Activated CD4-positive, alpha-beta T cell treated with anti-CD3 and anti-CD28 coated beads, Interleukin-2, Interleukin-4, amounts not matched to agents 100 ng/mL and 50 ng/mL, durations not matched to agents 16 hours and 8 hours (primary cell): ENCODE measurements at places on chromosomes 12 and 14.

- no peak for DNase-seq
These were observed 98.5 kb upstream of the PLEKHA5 start for GRCh38 chr12:19031032-19031431.

DNA sequence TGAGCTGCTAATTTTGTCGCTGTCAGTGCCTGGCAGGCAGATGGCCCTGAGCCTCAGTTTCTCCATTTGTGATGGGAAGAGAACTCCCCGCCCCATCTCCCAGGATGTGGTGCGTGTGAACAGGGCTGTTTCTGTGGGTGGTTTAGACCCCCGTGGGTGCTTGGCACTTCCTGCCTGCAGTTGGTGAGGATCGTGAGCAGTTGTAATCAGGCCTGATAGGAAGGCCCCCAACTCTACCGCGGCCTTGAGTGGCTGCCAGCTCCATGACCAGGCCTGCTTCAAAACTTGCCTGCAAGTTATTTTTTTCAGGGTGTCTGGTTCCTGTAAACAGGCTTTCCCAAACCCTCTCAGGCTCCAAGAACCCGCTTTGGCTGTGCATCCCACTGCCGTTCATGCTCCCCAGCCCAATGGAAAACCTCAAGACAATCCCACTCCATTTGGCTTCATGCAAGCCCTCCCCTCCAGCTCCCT is 138.4 kb downstream of the ZFP36L1 start:
- DNase-seq: no peak

DNA sequence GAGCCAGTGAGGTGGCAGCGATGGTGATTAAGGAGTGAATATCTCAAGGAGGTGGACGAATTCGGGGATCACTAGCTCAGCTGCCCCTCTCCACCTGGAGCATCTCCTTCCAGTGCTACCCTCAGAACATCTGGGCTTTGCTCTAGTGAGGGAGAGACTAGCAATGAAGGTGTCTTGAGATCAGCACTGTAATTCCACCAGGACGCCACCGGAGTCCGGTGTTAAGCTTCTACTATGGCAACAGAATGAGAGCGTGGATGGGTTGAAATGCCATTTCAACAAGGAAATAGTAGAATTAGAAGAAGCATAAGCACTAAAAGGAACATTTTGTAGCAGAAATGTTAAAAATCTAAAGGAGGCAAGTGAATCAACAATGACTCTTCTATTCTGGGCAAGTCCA is 61.1 kb downstream of the NTF3 start:
- DNase-seq: no peak

GRCh38 chr14:32370714-32371113 is 41.6 kb downstream of the AKAP6 start:
- no peak for DNase-seq

- DNase-seq: no peak
These were observed 2.6 kb upstream of the SLC35E3 start for GRCh38 chr12:68743356-68743755.

- DNase-seq: no peak
These were observed 465.7 kb downstream of the NOVA1 start for GRCh38 chr14:26132061-26132645.

GRCh38 chr12:50991291-50991690 is 34.9 kb downstream of the SLC11A2 start:
- no peak for DNase-seq

- DNase-seq: peak; percentile 83
These were observed 661.7 kb downstream of the VRK1 start for GRCh38 chr14:97458661-97459579.

DNA sequence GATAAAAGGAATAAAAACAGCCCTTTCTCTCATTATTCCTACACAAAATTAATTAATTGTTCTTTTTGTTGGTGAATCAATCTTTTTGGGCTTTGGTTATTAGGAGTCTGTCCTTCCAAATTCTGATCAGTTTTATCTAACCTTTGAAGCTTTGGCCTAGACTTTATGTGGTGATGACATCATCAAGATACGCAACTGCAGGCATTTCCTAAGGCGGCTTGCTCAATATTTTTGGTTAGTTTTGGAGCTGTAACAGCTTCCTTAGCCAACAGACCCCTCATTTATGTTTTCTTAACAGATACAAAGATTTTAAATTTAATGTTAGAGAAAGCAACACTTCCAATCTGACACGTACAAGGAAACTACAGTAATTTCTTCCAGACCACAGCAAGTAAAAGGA is 87.8 kb upstream of the PDE3A start:
- DNase-seq: no peak

- no peak for DNase-seq
These were observed 22.1 kb downstream of the RAB35 start for GRCh38 chr12:120094485-120094884.

- DNase-seq: no peak
These were observed 3.6 kb upstream of the RHOF start for GRCh38 chr12:121796855-121797751.

DNA sequence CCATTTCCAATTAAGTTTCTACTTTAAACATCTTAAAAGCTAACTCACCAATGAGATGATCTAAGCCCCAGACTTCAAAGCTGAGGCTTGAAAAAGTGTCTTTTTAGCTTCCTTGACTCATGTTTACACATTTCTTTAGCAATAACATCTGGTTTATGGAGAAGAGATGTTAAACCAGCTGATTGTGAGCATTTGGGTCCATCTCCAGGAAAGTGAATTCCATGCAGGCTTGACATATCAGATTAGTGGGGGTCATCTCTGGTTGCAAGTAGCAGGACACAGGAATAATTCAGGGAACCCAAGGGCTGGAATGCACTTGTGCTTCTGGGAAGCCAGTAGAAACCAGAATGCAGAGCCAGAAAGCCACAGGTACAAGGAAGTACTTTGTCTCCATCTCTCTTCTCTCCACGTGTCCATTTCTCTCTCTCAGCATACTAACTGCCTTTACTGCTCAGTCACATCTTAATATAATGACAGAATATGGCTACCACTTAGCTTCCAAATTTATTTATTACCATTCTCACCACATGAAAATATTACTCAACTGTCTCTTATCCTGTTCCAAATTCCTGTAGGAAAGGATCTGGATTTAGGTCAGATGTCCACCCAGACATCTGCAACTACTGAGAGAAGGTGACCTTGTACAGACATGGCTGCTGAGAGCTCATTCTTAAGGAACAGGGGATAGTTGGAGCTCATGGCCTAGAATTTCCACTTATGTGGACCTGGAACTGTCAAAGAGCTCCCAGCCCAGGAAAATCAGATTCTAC is 104.4 kb downstream of the SCN8A start:
- no peak for DNase-seq

GRCh38 chr12:64700532-64700931 is 58.7 kb downstream of the GNS start:
- DNase-seq: no peak

DNA sequence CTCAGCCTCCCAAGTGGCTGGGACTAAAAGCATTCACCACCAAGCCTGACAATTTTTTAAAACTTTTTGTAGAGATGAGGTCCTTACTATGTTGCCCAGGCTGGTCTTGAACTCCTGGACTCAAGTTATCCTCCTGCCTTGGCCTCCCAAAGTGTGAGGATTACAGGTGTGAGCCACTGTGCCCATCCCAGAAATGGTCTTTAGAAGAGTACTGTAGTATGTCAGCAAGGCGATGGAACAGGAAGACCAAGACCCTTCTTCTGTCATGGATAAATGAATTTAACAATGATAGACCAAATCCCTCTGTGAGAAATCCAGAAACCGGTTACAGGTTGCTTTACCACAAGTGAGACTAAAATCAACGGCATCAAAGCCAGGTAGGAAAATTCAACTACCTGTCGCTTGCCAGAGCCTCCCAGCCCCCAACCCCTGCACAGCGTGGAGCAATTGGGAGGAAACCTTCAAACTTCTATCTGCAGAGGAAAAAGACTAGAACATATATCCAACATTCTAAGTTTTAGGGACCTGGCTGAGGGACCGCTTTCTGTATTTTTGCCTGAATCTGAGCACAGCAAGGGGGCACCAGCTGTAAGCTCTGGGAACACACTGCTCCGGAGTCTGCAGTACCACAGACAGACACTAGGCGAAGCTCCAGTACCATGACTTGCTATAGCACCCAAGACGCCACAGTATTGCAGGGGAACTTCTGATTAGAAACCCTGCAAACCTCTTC is 51.3 kb downstream of the CPSF6 start:
- DNase-seq: peak; percentile 82

GRCh38 chr14:104142946-104143470 is 4.6 kb downstream of the KIF26A start:
- DNase-seq: no peak

DNA sequence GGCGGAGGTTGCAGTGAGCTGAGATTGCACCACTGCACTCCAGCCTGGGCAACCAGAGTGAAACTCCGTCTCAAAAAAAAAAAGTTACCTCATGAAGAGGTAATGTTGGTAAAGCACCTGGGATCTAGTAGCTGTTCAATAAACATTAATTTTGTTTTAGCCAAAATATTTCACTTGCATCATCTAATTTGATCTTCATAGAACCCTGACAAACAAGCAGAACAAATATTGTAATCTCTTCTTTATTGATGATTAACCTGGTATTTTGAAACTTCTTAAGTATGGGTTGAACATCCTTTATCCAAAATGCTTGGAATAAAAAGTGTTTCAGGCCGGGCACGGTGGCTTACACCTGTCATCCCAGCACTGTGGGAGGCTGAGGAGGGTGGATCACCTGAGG is 149.0 kb upstream of the AMIGO2 start:
- no peak for DNase-seq
